Cortex of kidney (tissue), 1 donor: ENCODE measurements at places on chromosomes 6 and 20.

DNA sequence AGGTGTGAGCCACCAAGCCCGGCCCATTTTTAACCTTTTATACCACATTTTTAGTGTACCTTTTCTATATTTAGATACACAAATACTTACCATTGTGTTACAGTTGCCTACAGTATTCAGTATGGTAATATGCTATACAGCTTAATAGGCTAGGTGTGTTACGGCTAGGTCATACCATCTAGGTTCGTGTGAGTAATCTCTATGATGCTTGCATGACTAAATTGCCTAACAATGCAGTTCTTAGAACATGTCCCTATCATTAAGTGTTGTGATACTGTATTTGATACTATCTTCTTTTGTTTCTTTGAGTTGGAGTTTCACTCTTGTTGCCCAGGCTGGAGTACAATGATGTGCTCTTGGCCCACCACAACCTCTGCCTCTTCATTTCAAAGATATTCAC is 387.7 kb upstream of the SASH1 start:
- no peak for DNase-seq

DNA sequence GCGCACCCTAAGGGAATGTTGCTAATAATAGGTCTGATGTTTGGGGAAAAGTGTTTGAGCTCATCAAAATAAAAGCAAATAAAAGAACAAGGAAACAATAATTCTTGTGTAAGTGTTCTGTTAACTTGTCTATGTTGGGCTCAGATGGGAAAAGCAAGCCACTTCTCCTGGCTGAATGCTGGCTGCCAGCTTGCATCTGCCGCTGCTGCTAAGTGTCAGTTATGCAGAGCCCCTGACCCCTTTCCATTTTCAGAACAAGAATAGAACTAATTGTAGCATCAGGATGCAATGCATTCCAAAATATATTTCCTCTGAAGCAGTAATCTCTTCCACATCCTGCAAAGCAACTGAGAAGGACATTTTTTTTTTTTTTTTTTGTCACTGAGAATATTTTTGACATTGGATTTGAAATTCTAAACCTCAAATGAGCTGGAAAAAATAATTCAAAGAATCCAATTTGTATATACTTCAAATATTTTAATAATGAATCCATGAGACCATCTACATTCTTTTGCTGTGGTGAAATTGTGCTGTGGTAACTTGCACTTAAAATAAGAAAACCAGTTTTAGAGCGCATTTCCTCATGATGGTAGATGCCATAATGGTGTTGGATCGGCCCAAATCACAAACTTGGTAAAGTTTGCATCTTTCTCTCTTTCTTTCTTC is 43.9 kb upstream of the DEK start:
- DNase-seq: no peak

DNA sequence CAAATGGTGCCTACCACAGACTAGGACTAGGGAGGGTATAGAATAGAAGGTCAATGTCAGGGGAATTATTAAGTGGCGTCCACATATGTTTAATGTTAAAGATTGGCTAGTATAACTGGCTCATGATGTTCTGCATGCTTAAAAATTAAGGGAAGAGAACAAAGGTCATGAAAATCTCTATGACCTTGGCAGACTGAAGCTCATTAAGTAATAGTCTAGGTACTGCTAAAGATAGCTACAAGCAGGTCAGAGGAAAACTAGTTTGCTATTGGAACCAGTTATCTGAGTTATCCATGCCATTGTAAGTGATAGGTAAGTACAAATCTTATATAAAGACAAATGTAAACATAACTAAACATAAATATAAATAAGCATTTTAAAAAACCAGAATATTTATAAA is 32.9 kb upstream of the PRSS35 start:
- no peak for DNase-seq

DNA sequence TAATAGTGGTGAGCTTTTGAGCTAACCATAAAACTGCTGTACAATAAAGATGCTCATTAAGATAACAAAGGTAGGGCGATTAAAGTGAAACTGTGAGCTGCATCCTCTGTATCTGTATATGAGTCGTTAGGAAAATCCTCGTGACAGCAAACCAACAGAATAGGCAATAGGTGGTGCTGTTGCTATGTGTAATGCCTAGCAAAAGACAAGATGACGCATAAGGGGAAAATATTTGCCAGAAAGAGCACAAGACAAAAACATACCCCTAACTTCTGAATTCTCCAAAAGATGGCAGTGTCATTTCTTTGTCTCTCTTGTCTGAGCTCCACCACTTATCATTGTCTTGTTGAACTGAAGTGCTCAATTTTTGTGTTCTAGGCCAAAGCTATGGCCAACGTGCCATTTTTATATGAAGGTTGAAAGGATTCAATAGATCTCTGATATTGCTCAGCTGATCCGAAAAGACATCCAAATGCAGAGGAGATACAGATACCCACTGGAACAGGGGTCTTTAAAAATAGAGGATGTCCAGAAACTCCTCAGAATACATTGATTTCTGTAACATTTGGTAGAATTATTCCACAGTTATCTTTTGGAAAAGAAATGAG is 56.3 kb upstream of the ANKEF1 start:
- no peak for DNase-seq

DNA sequence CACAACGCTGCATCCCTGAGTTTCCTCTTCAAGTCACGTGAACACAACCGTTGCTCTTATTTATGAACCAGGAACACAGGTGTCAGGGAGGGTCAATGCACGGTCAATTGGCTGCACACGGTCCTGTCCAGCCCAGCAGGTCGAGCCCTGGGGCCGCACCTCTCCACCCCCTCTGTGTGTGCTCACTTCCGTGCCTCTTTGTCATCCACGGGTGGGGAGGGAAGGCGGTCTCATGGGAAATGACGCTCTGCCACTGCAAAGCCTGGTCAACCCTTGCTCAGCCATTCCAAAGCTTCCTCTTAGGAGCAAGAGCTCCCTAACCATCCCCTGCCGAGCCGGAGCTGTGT is 38.7 kb downstream of the DACT2 start:
- DNase-seq: no peak
